ENCODE measurements at places on chromosomes 6 and 20.
A peak's percentile ranks its signal among the peaks of the same experiment; 100 is the strongest.

- peak; percentile 9 for DNase-seq
Observed at GRCh38 chr6:100228834-100229441, 234.9 kb upstream of the MCHR2 start.

- DNase-seq = peak; percentile 50
Observed at GRCh38 chr6:26327450-26328264, 37.3 kb upstream of the BTN3A2 start.

- DNase-seq = no peak
Observed at GRCh38 chr20:33868595-33868994, 57.4 kb downstream of the CHMP4B start.

DNA sequence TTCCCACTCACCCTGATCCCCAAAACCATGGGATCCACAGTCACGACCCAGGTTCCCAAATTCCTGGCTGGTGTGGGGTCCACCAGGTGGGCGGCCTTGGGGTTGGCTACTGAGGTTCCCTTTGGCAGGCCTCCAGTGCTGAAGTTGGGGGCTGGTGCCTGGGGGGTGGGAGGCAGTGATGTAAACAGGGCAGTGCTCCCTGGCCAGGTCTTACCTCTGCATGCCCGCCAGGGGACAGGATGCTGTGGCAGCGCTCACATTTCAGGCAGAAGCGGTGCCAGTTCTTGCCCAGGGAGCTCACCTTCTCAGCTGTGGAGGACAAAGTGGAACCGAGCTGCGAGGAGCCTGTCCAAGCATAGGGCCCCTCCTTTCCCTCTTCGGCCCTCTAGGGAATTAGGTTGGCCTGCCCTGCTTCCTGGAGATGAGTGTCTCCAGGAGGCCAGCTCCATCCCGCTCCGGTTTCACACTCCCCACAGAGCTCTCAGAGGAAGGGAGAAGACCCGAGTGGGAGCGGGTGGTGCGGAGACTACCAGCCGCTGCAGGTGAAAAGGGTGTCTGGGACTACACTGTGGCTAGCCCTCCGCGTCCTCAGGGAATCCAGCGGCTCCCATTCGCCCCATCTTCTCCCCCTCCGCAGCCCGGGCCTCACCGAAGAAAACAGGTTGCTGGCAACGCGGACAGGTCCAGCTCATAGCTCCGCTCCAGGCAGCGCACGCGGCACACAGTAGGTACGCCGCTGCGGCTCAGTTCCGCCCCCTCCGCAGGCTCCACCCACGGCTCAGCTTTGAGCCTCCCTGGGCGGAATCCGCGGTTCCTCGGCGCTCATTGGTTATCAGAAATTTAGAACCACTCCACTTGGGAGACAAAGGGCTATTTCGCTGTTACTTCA, at the start of gene CRIP3:
TSS of gene CRIP3 (minus strand) at position 726 of the 889 bp plus-strand sequence. CDS start at position 692, 34 bp downstream.
- peak; percentile 29 for DNase-seq

- DNase-seq = no peak
Observed at GRCh38 chr6:163501439-163501838, 86.9 kb downstream of the QKI start.

DNA sequence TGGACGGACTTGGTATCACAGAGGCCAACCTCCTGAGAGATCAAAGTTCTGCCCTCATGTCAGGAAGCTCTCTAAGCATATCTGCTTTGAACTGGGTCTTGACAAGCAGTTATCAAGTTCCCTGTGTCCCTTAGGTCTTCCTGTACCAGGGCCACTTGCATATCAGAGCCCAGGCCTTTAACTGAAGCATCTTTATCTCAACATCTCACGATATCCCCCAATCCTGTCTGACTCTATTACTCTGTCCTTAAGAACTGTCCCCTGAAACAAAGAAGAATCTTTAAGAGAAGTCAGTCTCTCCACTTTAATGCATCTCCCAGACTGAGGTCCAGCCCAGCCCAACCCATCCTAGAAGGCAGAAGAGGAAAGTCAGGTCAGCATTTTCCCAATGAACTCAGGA, 8.2 kb downstream of the MAS1L start:
- DNase-seq = no peak

DNA sequence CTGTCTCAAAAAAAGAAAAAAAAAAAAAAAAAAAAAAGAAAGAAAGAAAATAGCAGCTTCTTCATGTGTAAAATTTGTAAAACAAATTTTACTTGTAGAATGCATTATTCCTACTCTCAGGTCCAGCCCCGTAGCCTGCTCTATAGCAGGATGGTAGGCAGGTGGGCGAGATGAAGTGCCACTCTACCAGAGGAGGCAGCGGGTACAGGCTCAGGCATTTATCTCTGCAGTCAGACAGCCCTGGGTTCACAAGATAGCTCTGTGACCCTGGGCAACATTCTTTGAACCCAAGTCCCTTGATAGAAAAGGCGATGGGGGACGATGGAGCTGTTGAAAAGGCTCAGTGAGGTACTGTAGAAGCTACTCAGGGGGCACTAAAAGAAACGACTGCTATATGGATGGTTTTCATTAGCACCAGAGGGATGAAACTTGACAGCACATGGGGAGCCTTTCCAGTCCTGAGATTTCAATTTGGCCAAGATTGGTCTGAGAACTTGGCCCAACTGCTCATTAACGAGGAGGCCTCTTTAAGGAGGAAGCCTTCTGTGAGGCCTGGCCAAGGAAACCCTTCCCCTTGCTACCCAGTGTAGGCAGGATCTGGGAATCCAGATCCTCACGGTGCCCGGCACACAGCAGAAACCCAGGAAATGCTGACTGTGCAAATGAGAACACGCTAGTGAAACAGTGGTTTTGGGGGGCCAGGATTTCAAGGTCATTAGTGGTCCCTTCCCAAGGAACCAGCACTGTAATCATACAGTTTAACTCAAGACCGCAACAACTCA, 63.1 kb downstream of the MYH7B start:
- no peak for DNase-seq

DNA sequence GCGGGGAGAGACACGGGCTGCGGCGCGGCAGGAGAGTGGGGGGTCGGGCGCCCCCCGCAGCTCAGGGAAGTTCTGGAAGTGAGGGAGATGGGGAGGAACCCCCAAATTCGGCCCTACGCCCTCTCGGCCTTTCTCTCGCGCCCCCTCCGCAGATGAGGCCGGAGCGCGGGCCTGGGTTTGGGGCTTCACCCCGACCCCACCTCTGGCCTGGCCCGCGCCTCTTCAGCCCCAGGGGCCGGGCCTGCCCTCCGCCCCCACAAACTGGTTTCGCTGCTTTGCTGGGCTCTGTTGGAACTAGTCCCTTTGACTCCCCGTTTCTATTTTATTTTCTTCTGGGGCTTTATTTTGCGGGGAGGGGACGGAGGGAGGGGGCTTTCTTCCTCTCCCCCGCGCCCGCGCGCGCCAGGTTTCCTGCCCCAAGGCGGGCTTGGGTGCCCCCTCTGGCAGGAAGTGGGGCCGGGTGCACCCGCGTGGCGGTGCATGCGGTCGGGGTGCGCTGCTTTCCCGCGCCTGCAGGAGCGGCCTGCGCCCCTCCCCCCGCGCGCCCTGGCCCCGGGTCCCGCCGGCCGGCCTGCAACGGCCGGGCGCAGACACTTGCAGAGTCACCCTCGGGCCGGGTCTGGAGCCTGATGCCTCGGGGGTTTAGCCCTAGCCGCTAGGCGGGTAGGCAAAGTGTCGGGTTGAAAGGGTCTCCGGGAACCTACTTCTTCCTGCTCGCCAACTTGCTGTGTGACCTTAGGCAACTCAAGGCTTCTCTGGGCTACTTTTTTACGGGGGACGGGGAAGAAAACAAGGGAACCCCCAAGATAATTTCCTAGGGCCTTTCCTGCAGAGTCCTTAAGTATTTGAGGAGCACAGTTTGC, 1.3 kb downstream of the HMGA1 start:
- peak; percentile 56 for DNase-seq

All from activated T-cell treated with anti-CD3 and anti-CD28 coated beads for 4 hours (primary cell).